ENCODE measurements at places on chromosomes 6 and 20. TPM values are rescaled to one million over a fixed set of nuclear protein-coding genes. Genes with fewer than 3 reads are reported as not detected.

Gene GNAS-AS1
- 0.72 TPM for total RNA-seq

Gene ANKRD66
- total RNA-seq = not detected

Gene CSNK2A1
- total RNA-seq = 84.4 TPM

Gene HAO1
- total RNA-seq = not detected

Gene HMGN4
- total RNA-seq = 64.8 TPM

Gene TINAG
- not detected for total RNA-seq

Gene ZC3H12D
- not detected for total RNA-seq

Gene RIPK1
- 14.5 TPM for total RNA-seq

Gene TMEM74B
- total RNA-seq = 0.26 TPM

Gene GGT7
- total RNA-seq = 17.1 TPM

Gene SLC35D3
- total RNA-seq = 0.08 TPM

All from epithelial cell of alveolus of lung (primary cell).